LoVo (cell line): ENCODE measurements at places on chromosomes 1 and 21.

DNA sequence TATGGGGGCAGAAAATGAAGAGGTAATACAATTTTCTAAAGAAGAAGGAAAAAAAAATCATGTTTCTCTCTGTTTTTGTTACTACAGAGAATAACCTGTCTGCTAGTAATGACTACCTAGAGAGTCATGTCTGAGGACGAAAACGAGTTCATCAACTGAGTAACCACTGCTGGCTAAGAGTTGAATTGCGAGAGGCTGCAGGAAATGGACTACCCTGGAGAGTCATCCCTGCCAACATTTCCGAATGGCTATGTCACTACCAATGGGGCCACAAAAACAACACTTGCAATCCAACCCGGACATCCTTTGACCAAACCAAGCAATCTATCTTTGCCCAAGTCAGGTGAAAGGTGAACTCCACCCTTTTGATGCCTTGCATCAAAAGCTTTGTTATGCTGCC is 120.6 kb downstream of the FCRL5 start:
- no peak for DNase-seq

- DNase-seq = no peak
These were observed 199.9 kb upstream of the FMN2 start for GRCh38 chr1:239891621-239892358.

GRCh38 chr1:147897029-147897752 is 5.4 kb upstream of the GJA8 start:
- DNase-seq = peak; percentile 36

- no peak for DNase-seq
These were observed 27.9 kb downstream of the SLC45A1 start for GRCh38 chr1:8345621-8346415.

DNA sequence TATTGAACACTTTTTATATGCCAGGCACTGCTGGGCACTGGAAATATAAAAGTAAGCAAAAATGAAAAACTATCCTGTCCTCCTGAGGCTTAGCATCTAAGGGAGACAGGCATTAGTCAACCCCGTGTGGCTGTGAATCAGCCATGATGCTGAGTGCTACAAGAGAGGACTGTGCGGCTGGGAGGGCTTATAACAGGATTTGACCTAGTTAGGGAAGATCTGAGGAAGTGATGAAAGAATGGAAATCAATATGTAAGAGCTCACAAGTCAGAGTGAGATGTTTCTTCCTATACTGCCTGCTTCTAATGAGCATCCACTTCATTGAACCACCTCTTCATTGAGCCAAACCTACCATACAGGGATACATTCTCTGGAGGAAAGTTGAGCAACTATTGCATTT is 15.1 kb downstream of the TRIM45 start:
- DNase-seq = no peak

GRCh38 chr1:211640301-211640630 is 35.2 kb downstream of the NEK2 start:
- DNase-seq = no peak

DNA sequence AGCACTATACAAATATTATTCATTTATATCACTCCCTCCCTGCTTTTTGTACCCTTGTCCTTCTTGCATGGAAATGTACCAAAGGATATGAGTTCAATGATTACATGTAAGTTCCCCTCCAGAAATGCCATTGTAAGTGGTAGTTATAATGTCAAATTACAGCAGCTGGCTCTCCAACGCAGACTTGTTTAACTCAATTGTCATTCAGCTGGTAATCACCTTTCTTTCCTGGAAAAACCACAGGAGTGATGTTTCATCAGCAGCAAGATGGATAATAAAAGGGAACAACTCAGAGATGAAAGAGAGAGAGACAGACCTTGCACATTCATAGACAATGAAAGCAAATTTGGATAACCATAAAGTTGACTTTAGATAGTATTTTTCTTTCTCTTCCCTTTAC is 578.6 kb upstream of the PBX1 start:
- DNase-seq = no peak

- no peak for DNase-seq
These were observed 27.5 kb downstream of the FRRS1 start for GRCh38 chr1:99738858-99739465.

DNA sequence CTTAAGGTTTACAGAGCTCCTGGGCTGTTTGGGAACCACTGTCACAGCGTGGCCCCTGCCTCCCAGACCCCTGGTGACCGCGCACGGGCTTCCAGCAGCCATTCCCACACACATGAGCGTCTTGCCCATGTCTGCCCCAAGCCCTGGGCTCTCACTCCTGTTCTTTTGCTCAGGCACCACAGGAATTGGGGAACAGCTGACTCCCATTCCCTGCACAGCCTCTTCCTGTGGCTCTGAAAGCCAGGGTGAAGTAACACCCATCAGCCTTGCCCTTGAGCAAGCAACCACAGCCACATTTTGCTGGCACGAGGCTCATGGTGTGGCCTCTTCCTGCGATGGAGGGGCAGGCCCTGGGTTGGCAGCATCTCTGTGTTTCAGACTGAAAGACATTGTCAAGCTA is 14.3 kb upstream of the GPR157 start:
- DNase-seq = no peak

GRCh38 chr1:30192969-30193630 is 530.3 kb downstream of the MATN1 start:
- DNase-seq = no peak

- DNase-seq = no peak
These were observed 17.0 kb upstream of the DMBX1 start for GRCh38 chr1:46472498-46473181.

DNA sequence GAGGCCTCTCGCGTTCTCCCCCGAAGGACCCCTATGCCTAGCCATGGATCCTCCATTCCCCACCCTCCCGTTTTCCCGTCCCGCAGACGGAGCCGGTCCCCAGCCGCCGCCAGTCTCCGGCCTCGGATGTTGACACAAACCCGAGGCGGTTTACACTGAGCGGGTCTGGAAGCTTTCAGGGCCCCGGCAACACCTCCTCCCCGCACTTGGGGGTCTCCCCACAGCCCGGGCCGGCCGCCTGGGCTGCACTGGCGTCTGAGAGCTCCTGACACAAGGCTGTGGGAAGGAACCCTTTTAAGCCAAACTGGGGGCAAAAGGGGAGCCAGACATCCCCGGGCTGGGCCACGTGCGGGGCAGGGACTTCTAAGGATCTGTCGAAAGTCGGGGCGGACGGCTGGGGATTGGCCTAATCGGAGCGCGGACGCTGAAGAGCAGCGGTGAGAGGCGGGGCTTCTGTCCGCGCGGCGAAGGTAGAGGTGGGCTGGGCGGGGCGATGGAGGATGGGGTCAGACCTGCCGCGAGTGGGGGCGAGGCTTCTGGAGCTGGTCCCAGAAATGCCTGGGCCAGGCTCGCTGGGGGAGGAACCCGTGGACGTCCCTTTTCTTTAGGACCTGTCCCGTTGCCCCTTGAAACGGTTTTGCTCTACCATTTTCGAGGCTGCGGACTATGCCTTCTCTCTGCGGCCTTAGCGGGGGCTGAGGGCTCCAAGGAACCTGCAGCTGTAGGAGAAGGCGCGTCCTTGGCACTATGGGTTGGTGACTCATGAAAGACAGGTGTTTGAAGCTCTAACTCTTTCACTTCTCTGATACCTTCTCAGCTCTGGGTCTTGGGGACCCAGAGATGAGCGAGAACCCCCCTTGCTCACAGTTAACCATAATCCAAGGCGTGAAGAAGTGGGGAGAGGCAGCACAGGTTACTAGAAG is 1.2 kb upstream of the HPCAL4 start:
- DNase-seq = no peak

GRCh38 chr1:157798211-157798610 is 21.3 kb upstream of the FCRL2 start:
- DNase-seq = no peak

DNA sequence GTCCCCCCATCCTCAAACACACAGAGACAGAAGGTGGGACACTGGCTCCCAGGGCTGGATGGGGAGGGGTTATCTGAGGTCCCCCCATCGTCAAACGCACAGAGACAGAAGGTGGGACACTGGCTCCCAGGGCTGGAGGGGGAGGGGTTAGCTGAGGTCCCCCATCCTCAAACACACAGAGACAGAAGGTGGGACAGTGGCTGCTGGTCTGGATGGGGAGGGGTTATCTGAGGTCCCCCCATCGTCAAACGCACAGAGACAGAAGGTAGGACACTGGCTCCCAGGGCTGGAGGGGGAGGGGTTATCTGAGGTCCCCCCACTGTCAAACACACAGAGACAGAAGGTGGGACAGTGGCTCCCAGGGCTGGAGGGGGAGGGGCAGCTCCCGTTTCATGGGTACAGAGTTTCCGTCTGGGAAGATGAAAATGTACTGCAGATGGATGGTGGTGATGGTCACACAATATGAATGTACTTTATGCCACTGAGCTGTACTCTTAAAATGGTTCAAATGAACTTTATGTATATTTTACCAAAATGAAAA is 69.2 kb downstream of the SCCPDH start:
- DNase-seq = no peak

DNA sequence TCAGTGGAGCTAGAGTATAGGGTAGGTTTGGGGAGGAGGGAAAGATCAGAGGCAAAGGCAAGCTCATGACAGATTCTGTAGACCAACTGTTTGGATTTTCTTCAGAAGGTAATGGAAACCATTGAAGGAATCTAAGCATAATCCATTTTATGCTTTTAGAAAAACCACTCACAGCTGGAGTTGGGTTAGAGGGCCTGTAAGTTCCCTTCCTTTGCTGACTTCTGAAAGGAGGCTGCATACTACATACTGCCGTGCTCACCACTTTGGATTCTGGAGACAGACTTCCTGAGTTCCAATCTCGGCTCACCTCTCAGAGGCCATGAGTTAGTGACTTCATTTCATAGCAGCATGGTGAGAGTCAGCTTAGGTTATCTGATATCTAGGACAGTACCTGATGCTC is 6.4 kb upstream of the SYT2 start:
- no peak for DNase-seq

- DNase-seq = no peak
These were observed 17.4 kb downstream of the FMN2 start for GRCh38 chr1:240109130-240109529.

- DNase-seq = peak; percentile 16
These were observed 109.9 kb upstream of the IFFO2 start for GRCh38 chr1:19066248-19066873.

- no peak for DNase-seq
These were observed 66.2 kb upstream of the APOBEC4 start for GRCh38 chr1:183719289-183719688.

DNA sequence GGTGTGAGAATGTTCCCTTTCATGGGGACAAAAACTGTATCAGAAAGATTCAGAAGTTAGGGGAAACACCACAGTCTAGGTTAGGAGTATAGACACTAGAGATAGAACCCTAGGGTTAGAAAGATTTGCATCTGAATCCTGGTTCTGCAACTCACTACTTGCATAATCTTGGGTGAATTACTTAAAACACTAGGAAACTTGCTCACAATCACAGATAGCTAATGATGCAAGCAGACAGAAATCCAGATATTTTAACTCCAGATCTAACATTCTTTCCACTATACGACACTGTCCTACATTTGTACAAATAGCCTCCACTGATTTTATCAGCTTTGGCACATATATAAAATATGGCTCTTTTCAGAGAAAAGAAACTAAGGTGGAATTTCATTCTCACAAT is 30.8 kb upstream of the GLIS1 start:
- DNase-seq = no peak

GRCh38 chr1:33515112-33515511 is 42.7 kb downstream of the ZSCAN20 start:
- DNase-seq = no peak

DNA sequence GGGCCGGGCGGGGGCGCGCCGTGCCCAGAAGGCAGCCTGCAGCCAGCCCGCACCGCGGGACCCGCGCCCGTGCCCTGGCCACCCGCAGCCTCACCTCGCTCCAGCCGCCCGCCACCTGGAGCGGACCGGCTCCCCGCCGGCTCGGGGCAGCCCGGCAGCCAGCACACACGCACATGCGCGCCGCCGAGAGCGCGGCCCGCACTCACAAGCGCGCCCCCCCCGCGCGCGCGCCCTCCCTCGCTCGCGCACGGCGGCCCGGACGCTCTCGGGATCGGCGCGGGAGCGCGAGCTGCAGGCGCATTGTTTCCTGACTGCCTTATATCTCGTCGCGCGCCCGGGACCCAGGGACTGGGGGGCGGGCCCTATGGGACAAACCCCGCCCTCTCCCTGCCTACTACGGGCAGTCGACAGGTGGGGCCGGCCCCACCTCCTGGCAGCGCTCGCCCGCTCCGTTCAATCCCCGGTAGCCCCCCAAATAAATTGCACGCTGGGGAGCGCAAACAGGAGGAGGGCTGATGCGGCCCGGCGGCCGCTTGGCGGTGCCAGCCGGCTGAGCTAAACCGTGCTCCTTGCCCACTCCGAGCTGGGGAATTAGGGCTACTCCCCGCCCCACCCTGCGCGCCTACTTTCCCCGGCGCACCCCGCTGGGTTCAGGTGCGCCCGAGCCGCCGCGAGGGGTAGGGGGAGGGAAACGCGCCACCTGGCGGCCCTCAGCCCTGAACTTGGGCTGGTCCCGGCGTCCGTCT is at the start of gene MYCL:
TSS of gene MYCL (minus strand) at position 204 of the 746 bp plus-strand sequence. CDS start 483 bp downstream, outside the sequence.
- DNase-seq = peak; percentile 90

DNA sequence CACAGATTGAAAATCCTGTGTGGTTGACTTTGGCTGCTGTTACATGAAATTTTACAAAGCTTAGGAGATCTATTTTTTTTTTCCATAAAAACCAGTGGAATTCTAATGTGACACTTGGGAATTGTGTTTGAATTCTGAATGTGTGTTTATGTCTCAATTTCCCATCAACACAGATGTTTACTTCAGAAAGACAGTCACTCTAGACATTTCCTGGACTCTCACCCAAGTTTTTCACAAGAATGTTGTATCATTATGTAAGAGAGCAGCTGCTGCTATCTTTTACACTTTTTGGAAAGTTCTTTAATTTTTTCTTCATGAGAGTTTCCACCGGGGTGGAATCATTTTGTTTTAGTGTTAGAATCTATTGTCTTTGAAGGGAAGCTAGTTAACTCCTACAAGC is 210.1 kb downstream of the GIPC2 start:
- DNase-seq = no peak

DNA sequence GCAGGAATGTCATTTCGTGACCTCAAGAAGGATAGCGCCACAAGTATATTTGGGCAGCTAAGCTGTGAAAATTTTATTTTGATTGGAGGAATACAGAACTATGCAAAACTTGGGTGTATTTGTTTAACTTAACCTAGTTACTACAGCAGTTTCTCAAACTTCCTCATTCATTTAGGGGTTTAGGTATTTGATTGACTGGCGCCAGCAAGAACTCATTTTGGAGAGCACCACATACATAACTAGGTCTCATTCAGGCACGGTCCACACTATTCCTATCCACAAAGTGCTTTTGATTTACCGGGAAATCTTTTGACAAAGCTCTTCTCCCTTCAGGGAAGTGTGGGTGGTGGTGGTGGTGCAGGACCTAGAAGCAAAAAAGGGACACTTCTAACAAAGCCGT is 155.1 kb upstream of the NRIP1 start:
- DNase-seq = no peak

- DNase-seq = no peak
These were observed 3.5 kb upstream of the IGSF8 start for GRCh38 chr1:160101717-160102522.

- peak; percentile 78 for DNase-seq
These were observed 9.5 kb downstream of the RNU1-2 start for GRCh38 chr1:16905110-16905867.
